ENCODE measurements at places on chromosomes 11 and 22.

DNA sequence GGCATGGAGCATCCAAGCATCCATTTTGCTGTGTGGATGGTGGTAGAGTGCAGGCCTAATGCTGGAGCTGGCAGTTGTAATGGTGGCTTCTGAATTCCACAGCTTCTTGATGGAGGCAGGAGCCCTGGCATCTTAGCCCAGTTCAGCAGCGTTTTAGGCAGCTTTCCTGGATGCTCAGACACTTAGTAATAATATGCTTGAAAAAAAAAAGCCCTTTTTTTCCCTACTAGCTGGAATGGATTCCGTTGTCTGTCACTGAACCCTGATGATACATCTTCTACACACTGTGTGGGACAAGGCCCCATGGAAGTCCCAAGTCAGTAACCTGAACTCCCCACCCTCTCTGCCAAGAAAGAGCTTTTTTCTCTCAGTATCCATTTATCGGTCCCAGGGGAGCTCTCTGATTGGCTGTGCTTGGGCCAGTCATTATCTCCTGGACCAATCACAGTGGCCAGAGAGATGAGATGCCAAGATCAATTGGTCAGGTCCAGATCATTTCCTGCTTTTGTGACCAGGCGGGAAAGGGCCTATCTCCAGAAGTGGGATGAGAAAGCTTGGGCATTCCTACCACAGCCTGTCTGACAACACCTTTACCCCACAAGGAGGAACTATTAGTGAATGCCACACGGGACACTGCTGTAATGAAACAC is 34.2 kb downstream of the MCM5 start:
- no peak for DNase-seq

GRCh38 chr11:10302744-10303557 is 1.9 kb upstream of the ADM start:
- DNase-seq: no peak

DNA sequence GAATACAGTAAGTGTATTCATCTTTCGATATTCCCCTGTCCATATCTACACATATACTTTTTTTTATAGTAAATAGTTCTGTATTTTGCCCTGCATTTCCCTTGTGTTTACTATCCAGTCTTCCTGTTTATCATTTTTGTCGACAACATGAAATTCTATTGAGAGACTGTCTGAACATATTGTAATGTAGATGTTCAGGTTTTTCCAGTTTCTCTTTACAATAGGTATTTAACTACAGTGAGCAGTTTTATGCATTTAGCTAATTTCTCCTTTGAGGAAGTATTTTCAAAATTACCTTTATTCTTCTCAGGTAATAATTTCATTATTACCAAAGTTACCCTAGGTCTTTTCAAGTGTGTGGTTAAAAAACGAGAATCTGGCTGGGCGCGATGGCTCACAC is 16.7 kb downstream of the PIK3IP1 start:
- DNase-seq: no peak

DNA sequence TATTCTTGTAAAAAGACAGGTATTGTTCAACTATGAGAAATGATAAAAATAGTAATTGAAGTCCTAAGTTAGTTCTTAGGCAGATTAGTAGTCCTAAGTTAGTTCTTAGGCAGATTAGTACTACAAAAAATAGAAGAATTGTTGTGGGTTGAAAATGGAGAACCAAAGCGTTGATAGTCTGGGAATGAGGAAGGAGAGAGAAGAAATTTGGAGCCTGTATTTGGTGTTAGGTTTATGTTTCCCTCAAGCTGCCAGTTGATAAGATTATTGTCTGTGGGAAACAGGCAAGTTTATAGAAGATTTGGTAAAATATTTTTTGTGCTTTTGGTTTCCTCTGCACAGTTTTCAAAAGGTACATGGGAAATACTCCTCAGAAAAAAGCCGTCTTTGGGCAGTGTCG is 3.6 kb downstream of the BCO2 start:
- no peak for DNase-seq

DNA sequence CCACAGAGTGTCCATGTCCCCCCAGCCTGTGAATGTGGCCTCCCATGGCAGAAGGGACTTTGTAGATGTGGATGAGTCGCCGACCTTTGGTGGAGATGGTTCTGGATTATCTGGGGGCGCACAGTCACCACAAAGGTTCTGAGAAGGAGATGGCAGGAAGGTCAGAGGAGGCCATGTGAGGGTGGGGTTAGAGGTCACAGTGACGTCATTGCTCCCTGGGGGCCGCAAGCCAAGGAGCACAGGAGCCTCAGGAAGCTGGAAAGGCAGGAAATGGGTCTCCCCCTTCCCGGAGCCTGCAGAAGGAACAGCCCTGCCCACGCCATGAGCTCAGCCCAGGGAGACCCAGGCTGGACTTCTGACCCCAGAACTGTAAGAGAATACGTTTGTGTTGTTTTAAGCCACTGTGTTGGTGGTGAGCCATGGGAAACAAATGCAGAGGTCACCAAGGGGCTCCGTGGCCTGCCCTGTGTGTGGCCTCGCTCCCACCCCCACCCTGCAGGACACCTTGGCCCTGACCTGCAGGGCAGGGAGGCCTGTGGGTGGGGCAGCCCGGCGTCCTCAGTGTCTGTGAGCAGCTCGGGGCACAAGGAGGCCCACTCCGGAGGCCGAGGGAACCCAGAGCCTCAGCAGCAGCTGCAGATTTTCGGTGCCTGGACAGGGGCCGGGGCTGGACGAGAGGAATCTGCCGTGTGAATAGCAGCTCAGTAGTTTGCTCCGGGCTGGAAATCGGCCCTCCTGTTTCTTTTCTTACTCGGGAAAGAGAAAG is 32.1 kb downstream of the GRAMD4 start:
- no peak for DNase-seq

DNA sequence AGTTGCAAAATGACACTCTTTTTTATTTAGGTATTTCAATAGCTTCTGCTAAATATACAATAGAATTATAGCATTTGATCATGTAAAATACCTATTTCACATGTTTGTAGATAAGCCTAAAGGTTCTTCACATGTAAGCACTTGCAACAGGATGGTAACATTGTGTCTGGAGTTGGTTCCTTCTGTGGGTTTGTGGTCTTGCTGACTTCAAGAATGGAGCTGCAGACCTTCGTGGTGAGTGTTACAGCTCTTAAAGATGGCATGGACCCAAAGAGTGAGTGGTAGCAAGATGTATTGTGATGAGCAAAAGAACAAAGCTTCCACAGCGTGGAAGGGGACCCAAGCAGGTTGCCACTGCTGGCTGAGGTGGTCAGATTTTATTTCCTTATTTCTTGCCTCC is 246.4 kb upstream of the PDGFD start:
- DNase-seq: no peak

DNA sequence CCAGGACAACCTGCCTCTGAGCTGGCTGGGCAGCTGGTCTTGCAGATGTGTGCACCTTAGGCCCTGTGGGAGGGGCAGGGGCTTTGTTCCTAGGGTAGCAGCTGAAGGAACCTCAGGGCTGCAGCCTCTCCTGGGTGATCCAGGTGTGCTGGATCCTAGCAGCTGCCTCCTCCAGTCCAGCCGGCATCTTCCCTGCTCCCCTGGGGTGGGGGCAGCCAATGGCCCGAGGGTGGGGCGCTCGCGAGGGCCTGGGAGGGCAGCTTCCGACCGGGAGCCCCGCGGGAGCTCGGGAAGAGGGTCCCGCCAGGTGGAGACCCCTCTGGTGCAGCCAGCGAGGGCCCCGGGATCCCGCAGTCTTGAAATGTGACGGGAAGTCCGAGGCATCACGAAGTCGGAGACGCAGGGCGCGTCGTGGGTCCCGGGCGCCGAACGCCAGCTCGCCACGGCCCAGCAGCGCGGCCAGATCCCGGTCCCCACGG is 1.7 kb downstream of the IFITM1 start:
- no peak for DNase-seq

DNA sequence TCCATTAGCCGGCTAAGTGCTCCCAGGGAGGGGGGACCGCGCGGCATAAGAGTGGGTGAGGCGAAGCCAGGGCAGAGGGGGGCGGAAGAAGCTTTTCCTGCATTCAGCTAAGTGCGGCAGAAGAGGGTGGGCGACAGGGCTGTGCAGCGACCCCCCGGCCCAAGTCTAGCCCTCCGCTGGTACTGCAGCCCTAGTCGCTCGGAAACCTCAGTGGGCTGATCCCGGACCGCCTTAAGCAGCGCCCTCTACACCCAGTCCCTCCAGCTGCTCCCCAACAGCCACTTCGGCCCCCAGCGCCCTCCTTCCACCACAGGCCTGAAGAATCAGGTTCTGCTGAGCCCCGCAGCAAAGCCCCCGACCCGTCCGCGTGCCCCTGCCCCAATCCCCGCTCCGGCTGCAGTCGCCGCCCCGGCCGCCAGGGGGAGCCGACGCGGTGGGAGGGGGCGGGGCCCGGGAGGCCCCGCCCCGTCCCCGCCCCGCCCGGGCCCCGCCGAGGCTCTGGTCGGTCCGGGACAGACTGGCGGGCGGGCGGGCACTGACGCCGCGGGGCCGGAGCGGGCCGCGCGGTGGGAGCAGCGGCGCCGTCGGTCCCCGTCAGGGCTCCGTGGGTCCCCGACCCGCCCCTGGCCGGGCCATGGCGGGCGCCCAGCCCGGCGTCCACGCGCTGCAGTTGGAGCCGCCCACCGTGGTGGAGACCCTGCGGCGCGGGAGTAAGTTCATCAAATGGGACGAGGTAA is at the start of gene PLCB3:
PLCB3 (plus strand) TSS at position 515 of the 737 bp plus-strand sequence; CDS start at position 635, 120 bp downstream.
- DNase-seq: no peak

DNA sequence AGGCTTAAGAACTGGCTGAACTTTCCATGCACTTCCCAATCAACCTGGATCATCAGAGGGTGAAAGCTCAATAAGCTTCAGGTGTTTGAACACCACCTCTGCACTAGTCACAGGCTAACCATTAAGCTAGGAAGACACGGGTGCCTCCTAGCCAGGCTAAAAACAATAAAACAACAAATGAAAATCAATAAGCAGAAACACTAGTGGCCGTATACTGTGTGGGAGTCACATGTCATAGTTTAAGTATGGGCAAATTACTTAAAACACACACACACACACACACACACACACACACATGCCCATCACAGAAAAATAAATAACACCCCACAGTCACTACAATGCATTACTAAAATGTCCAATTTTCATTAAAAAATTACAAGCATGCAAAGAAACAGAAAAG is 85.2 kb downstream of the APOL5 start:
- DNase-seq: no peak

Measured in SIG-M5 (cell line).